Muscle of back (tissue), 13 donors: ENCODE measurements at places on chromosomes 4 and X. TPM values are rescaled to one million over a fixed set of nuclear protein-coding genes. Genes with fewer than 3 reads are reported as not detected.

DNA sequence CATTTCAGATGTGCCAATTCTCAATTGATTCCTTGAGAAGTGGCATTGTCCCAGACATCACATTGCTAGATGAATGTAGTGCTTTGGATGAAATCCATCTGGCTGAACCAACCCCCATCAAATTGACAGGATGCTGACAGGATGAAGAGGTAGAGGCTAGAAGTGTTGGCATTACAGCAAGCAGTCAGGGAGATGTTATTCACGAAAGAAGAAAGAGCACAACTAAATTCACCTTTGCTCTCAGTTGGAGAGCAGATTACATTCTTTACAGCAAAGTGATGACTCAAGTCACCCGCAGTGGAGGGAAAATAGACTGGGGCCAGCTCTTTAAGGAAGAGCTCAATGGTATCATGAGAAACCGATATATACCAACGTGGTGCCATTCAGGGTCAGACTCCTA lies 259.6 kb downstream of the C4orf33 start:
- no peak for DNase-seq

DNA sequence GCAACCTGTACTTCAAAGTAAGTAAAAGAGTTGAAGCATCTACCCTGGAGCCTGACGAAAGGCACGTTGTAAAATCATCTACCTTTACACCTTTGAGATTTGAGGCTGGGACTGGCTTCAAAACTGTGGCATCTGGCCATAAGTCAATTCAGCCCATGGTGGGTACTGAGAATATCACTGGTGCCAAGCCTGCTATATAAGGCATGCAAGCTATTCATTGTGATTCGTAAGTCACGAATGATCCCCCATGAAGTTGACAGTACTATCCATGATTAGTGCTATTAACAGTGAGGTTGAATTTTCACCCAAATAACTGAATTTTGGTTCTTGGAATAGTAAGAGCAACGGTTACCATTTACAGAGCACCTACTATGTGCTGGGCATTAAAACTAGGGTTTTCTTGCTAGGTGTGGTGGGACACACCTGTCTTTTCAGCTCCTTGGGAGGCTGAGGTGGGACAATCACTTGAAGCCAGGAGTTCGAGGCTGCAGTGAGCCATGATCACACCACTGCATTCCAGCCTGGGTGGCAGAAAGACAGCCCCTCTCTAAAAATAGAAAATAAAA lies 39.8 kb downstream of the IRF2 start:
- no peak for DNase-seq

GRCh38 chr4:74583757-74584156 lies 138.8 kb downstream of the AREG start:
- DNase-seq: no peak

GRCh38 chr4:92952897-92953296 lies 649.1 kb downstream of the GRID2 start:
- no peak for DNase-seq

DNA sequence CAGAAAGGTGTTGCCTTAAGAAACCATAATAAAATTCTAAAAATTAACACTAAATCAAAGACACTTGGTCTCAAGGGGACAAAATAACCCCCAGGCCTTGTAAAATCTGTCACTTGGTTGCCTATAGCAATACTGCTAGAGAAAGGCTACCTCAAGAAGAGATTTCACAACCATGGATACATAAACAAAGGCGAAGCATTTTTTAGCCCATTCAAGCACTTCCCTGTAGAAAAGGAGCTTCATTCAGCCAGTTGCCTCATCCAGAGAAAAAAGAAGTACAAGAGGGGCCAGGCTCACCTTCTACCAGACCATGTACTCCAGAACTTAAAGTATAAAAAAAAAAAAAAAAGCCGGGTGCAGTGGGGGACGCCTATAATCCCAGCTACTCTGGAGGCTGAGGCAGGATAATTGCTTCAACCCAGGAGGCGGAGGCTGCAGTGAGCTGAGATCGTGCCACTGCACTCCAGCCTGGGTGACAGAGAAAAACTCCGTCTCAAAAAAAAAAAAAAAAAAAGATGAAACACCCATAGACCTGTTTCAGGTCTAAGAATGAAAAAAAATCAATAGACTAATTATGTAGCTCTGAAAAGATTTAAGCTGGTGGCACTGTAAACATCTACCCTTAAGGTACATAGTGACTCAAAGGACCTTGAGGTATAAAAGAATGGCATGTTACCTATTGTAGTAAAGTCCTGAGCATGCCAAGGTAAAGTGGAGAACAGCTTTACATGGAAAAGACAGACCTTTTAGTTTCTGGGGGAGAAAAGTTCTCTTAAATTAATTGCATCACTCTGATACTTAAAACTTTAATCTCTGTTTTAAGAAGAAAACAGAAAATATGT lies 18.0 kb downstream of the RUFY3 start:
- no peak for DNase-seq

The SYTL5 gene
- polyA plus RNA-seq: 0.05 TPM
